Stimulated activated CD8-positive, alpha-beta memory T cell treated with anti-CD3 and anti-CD28 coated beads, Interleukin-4, amount 100 ng/mL, for 1 hour (primary cell): ENCODE measurements at places on chromosomes 6 and 20.

DNA sequence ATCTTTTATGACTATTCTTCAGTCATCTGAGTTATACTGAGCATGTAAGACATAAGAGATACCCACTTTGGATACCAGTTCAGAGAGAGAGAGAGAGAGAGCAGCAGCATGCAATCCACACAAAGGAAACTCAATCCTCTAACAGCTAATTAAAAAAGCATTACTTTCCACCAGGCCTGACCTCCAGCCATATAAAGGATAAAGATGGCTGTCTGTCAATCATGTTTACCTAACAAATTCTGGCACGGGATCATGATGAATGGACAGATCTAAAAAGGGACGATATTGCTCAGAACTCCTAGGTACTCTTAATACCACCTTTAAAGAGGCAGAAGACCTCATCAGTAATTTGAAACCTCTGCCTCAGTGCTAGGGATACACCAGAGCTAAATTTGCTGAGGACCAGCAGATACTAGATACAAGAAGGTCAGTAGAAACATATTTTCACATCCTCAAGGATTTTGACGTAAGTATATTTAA, 159.2 kb downstream of the RPS12 start:
- no peak for DNase-seq

DNA sequence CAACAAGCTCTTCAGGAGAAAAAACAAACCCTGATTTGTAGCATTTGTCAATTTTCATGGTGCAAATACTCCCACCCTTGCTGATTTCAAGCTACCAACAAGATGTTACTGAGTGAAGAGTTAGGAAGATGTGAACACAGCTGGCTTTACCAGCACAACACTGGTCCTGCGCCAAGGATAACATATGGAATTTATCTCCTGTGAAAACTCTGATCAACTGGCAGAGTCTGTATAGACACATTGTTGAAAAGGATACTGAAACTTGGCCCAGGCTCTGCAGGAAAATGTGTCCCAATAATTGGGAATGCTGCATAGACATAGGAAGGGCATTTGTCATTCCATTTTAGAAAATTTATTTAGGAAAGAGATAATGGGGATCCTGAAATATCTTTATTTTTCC, 29.0 kb downstream of the OTOR start:
- no peak for DNase-seq

GRCh38 chr6:150747155-150747554, 118.3 kb upstream of the MTHFD1L start:
- DNase-seq, result no peak

DNA sequence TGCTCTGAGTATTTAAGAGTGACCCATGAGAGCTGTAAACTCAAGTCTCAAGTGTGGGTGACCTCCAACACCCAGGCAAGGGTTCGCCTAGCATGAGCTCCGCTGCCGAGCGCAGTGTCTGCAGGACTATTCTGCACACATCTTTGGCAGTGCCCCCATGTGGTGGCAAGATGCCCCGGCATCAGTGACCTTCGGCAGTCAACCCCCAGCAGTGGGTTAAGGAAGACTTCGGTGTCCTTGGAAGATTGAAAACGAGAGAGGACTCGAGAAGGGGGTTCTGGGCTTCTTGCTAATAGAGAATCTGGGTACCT, 43.1 kb downstream of the RBM38 start:
- DNase-seq, result no peak

DNA sequence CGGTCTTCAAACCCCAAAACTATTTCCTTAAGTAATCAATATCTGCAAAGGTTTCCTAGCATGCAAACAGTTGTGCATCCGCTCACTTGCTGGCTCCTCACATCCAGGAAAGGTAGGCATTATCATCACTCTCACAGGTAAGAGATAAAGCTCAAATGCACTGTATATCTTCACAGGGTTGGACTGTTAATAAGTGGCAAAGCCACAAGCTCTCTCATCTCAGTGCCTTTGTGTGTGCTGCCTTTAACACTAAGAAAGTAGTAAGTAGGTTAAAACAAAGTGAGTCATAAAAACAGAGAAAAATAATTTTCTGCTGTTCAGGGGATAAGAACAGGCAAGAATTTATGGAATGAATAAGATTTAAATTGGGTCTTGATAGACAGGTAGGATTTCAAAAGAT, 21.3 kb downstream of the MAN1A1 start:
- DNase-seq, result no peak

GRCh38 chr20:59949911-59950310, 8.3 kb upstream of the CDH26 start:
- DNase-seq, result no peak

DNA sequence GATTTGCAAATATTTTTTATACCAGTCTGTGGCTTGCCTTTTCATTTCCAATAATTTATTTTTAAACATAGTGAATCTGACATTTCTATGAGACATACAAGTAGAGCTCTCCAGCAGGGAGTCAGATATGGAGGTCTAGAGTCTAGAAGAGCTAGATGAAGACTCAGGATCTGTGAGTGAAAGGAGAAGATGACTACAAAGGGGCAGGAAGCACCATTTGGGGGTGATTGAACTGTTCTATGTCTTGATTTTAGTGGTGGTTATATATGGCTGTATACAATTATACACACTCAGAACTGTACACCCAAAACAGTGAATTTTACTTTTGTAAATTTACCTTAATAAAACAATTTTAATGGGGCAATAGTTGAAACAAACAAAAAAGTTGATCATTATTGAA, 127.9 kb upstream of the BACH2 start:
- DNase-seq, result no peak

DNA sequence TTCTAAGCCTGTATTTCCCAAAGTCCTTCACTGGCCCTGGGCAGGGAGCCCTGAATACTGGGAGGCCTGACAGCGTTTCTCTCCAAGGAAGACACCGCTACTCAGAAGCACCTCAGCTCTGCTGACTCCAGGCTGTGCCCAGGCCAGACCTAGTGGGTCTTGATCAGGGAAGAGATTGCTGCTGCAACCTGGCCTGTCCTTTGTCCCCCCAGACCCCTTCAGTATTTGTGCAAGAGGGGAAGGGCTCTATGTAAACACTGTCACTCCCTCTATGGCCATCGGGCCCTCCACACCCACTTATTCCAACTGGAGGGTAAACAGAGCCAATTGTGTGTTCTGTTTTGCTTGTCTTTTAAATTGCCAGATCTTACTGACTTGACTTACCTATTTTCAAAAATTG, 20.6 kb downstream of the PLEKHG1 start:
- DNase-seq, result no peak

GRCh38 chr20:3213226-3213625, 3.9 kb downstream of the ITPA start:
- DNase-seq, result no peak

DNA sequence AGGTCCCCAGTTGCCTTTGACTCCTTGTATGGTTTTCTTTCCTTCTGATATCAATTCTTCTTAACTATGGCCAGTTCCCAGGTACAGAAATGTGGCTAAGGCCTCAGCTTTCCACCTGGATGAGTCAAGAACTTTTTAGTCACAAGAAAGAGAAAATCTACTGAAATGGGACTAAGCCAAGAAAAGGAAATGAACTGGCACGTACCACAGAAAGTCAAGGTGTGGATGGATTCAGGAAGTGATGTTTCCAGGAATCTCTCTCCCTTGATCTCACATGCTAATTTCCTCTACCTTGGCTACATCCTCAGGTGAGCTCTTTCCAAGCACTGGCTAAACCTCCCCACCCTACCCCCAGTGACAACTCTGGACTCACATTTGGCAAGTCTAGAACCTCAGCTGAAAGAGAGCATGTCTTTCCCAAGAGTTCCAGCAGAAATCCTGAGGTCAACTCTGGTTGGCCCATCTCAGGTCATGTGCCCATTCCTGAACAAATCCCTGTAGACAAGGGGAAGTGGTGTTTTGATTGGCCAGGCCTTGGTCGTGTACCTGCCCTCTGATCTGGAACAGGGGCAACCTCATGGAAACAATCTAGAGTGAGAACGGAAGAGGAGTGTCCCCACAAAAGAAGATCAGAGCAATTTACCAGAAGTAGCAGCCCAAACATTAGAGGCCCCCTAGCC, 205.3 kb downstream of the NFATC2 start:
- DNase-seq, result no peak

GRCh38 chr20:19277381-19277780, 64.9 kb downstream of the SLC24A3 start:
- no peak for DNase-seq

DNA sequence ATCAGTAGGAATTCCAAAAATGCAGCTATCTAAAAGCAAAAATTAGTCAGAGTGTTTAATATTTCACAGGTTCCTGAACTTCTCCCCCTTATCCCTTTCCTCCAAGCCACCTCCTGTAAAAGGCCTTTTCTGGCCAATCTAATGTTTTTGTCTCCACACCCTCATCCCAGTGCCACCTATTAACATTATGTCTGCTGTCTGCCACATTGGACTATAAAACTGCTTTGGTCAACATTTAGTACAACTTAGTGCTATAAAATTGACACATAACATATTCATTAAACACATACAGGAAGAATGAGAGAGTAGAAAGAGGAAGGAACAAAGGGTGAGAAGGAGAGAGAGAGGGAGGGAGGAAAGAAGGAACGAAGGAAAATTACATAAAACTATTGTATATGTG, 47.7 kb downstream of the MMUT start:
- no peak for DNase-seq

DNA sequence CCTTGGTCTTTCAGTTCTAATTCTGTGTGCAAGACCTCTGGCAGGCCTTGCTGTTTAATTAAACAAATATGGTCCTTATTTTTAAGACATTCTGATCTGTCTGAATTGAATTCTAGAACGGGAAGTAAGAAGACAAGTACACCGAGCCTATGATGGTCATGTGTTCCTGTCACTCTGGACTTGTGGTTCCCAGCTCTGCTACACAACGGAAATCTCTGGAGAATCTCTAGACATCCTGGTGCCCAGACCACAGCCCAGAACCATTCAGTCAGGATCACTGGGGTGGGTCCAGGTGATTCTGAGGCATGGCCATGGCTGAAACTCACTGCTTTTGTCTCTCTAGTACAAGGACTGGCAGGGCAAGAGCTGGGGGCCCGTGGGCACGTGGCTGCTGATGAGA, 15.9 kb upstream of the KCNK16 start:
- DNase-seq, result no peak

GRCh38 chr6:44011350-44011920, 115.8 kb downstream of the MRPL14 start:
- DNase-seq, result no peak

- no peak for DNase-seq
Measured at GRCh38 chr6:26401389-26401986, 587 bp upstream of the BTN3A1 start.

DNA sequence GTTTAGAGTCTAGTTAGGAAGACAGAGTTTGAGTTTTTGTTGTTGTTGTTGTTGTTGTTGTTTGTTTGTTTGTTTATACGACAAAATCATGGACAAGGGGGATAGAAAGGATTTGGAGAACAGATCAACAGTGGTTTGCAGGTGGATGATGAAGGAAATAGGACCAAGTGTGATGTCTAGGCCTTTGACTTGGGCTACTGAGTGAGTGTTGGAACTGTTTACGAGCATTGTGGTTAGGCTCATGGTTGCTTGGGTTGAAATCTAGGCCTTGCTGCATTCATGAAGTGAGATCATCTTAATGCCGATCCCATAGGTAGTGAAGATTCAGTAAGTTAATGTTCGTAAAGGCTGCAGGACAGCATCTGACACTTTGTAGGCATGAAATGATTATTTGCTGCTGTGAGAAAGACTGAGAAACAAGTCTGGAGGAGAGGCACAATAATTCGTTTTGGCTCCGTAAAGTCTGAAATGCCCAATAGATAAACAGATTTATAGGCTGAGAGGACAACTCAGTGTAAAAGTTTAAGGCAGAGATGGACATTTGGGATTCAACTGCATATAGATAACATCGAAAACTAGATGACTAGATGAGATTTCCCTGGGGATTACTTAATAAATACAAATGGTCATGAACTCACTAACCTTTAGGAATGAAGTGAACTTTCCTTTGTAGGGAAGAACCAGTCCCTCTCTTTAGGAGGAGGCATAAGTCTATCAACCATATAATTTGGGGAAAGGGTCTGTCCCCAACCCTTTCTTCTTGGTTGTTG, 70.0 kb downstream of the HDDC2 start:
- no peak for DNase-seq

GRCh38 chr6:105753620-105754211, 332.4 kb upstream of the PRDM1 start:
- DNase-seq, result no peak

- no peak for DNase-seq
Measured at GRCh38 chr20:63652192-63652980, 838 bp downstream of the STMN3 start.

- DNase-seq, result no peak
Measured at GRCh38 chr6:88982720-88983119, 19.3 kb upstream of the RNGTT start.
